ENCODE measurements at places on chromosomes 5 and 9.
A peak's percentile ranks its signal among the peaks of the same experiment; 100 is the strongest.

DNA sequence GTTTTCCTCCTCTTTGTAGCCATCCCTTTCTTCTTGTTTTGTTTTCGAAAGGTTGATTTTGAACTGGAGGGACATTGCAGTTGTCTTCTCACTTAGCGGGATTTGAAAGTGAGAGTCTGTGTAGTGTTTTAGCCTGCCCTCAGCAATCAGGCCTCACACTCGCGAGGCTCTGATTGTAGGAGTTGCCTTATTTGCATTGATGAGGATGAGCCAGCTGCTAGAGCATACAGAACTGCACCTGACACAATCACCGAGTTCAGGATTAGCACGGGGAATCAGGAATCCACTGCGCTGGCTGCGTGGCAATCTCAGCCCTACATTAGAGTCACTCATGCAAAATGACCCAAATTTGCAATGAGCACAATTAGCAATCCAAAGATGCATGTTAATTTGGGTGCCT, 122.5 kb upstream of the TMEM161B start:
- no peak for DNase-seq

GRCh38 chr9:89419978-89420394, 77.9 kb downstream of the SEMA4D start:
- DNase-seq: no peak

DNA sequence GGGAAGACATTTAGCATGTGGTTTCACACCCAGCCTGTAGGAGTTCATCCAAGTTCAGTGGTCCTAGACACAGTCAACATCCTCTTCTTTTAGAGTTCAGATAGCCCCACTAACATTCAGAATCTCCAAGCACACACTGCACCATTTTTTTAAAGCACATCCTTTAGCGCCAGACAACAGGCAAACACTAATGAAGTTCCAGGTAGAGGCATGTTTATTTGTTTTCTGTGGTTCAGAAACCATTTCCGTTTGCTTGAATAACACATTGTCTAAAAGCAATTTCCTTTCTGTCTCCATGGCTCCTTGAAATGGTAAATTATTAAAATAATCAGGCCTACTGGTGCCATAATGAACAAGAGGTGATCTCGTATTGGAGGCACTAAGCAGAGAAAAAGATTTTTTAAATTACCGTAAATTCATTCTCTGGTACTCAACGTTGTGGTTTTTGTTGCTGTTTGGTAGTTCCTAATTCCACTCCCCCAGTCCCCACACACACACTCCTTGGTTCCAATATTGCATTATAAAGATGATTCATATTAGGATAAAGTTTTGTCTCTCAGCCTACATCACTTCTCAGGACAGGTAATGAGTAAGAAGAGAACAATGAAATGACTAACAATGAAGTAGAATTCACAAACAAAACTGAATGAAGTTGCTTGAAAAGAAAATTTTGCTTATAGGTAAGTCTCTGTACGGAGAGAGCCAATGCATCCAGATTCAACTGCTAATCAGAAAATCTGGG, 153.1 kb downstream of the PCSK1 start:
- no peak for DNase-seq

GRCh38 chr5:76451031-76451701, 48.1 kb downstream of the IQGAP2 start:
- DNase-seq: no peak

DNA sequence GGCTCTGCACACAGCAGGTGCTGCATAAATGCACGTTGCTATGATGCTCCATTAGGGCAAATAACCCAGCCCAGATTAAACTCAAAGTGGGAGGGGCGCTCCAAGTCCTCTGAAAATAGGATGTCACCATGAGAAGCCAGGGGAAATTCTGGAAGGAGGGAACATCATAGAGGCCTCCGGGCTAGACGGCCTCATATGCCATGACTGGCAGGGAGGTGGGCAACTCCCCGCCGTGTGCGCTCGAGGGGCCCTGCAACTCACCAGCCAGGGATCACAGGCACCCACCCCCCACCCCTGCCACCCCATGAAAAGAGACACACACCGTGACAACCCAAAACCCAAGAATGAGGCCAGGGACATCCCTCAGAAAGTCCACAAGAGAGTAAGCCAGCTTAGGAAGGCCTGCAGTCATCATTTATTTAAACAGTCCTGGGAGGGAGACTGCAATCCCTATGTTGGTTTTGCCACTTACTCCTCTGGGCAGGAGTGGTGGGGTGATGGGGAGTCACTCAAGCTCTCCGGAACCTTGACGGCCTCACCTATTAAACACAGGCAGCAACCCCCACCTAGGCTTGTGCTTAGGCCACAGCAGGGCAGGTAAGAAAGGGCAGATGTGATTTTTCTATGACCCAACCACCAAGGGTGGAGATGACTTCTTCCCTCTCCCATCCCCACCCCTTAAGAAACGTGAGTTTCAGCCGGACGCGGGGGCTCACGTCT, 4.0 kb downstream of the VAV2 start:
- DNase-seq: no peak

- no peak for DNase-seq
These were observed 72.2 kb upstream of the EPB41L4A start for GRCh38 chr5:112491257-112491656.

- no peak for DNase-seq
These were observed 55.2 kb upstream of the JAK2 start for GRCh38 chr9:4929917-4930316.

DNA sequence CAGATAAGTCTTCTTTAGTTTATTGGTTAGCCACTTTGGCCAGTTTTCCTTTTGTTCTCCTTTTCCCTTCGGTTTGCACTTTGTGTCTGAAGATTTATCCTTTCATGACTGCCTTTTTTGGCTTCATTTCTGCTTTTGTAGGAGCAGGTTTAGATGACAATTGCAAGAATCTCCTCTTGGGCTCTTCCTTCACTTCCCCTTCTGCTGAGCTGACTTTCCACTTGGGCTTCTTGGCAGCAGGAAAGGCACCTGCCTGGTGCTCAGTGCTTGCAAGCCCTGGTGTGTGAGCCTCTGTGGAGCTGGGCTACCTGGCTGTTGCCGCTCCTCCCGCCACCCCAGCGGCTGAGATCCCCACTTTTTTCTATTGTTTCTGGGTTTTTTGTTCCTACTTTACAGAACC, 7.3 kb downstream of the CCDC112 start:
- DNase-seq: no peak

DNA sequence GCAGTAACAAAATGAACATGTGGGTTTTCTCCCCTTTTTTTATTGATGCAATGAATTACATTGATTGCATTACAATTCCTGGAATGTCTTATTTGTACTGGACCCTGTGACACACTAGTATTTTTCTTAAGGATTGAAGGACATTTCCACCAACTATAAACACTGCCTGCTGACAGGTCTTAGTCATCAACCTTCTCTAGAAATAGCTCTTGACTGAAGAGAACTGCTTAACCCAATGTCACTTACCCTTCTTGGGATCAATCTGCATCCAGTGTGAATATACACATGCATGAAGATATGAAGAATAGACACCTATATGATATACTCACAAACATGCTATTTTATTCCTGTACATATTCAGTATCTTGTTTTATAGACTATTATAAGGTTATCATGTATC, 130.6 kb downstream of the FBXO38 start:
- no peak for DNase-seq

DNA sequence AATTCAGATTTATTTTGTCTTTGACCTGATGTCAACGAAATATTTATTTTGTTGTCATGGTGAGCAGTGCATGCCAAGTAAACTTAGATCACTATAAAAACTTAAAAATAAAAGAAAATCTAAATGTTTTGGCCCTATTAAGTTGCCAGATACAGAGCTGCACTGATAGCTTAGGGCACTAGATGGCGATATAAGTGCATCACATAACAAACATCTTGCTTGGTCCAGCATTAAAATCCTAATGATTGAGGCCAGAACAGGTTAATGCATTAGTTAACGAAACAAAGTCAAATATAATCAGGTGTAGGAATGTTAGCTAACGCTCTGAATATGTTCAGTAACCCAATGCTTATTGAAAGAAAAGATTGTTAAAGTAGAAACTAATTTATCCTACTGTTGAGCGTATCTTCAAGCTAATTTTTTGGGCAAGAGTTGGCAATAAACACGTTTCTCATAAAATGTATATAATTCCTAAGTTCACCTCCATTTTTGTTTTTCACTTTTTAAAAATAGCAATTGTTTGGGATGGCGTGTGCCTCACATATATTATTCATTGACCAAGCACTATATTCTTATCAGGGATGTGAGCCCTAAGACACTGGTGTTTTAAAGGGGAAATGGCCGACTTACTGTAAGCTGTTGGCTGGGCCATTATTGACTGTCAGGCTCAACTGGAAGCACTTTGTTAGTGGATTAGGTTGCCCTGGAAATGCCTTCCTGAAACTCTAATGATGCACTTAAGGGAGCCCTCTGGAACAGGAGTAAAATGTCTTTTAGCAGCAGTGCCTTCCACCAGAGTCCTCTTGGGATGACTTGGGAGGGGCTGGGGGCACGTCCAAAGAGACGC, 33.3 kb downstream of the KCTD16 start:
- DNase-seq: peak; percentile 12

DNA sequence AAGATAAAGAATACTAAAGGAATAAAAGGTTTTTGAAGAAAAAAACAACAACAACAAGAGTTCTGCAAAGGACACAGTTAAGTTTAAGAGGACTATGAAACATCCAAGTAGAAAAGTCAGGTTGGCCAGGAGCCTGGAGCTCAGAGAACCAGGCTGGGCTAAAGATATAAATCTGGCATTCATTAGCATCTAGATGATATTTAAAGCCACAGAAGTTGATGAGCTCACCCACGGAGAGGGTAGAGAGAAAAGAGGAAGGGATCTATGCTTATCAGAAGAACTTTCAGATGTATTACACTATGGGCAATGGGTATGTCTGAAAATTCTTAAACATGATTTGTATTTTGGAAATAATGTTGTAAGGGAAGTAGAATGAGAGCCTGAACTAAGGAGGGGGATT, 9.9 kb downstream of the MIER3 start:
- no peak for DNase-seq

GRCh38 chr5:166285361-166285760, 2006.1 kb upstream of the WWC1 start:
- no peak for DNase-seq

GRCh38 chr9:118183576-118183975, 479.4 kb downstream of the TLR4 start:
- no peak for DNase-seq

GRCh38 chr5:136230176-136230575, 37.2 kb upstream of the SMIM32 start:
- DNase-seq: no peak

DNA sequence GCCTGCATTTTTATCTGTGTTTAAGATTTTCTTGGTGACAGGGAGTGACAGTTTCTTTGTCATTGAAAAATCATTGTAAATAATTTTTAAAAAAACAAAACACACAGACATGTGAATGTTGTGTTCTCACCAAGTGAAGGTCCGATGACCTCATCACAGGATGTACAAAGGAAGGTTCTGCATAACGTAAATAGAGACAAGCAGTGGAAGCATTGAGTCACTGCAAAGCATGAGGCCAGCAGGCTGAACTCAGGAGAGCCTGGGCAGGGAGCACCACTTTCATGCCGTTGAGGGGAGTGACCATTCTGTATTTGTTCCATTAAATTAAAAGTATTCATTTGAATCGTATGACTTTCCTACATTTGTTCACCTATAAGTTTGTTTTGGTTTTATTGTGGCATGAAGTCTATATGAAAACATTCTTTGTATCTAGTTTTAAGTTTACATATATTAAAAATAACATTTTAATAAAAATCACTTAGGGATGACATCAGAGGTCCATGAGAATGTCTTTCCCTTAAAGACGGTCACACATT, 70.4 kb upstream of the TLE1 start:
- DNase-seq: no peak

DNA sequence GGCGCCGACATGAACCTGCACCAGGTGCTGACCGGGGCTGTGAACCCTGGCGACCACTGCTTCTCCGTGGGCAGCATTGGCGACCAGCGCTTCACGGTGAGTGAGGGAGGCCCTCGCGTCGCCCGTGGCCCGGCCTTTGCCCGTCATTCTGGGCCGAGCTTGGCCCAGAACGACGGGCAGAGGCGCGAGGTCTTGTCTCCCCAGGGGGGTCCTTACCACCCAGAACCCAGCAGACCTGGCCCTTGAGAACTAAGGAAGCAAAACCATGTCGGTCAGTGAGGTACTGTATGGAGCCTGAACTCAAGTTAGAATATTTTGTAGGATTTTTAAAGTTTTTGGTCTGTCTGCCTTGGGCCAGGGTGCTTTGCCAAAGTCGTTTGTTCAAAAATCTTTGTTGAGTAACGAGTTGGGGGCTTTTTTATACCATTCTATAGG, 691 bp downstream of the DMXL1 start:
- no peak for DNase-seq

DNA sequence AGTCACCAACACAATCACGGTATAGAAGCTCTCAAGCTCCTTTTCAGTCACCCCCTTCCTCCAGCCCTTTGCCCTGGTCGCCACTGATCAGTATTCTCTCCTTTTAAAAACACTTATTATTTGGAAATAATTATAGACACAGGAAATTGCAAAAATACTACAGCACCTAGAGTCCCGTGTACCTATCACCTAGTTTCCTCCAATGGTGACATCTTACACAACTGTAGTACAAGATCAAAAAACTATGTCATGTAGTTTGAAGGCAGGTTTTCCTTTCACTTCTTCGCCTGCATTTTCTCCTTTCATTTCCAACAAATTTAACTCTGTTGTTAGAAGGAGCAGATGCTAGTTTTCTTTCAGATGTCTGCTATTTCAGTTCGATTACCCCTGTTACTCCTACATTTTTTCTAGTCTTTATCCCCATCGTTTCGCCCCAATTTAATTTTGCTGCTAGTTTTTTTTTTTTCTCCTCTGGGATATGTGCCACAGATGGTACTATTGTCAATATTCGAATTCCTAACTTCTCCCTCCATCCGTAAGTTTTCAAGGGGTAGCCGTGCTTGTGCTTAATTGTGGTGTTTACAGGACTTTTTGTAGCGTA, 612 bp upstream of the ATG10 start:
- peak; percentile 9 for DNase-seq

GRCh38 chr9:129609486-129610212, 11.3 kb downstream of the C9orf50 start:
- peak; percentile 76 for DNase-seq

DNA sequence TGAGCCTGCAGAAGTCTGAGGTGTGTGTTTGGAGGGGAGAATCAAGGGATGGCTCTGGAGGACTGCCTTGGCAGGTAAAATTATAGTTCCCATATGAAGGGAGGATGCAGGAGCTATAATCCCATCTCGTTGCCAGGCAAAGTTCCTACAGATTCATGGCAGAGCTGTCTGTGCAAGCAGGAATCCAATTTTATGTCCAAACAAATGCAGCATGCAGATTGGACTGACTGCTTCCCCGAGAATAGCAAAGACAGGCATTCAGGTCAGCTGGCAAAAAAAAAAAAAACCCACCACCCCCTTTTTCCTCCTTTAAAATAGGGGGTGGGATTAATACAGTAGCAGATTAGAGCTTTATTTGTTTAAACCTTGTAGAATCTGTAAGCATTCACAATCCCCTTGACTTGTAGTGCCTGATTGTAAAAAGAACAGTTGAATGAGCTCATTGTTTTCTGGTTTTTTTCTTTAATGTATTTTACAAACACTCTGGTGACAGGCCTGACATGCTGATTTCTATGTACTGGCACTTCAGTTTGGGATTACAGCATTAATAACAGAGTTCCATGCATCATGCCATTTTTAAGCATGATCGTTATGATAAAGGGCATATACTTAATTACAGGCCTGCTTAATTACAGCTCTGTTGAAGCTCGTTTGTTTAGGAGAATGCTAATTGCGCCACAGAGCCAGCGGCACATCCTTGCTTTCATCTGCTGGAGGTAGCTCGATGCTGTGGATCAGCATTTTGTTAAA, 141.4 kb upstream of the LMX1B start:
- DNase-seq: no peak

Data from transverse colon (tissue), 4 donors.